Tongue (tissue), 3 donors: ENCODE measurements at places on chromosomes 5 and 9. TPM values are rescaled to one million over a fixed set of nuclear protein-coding genes. Genes with fewer than 3 reads are reported as not detected.

DNA sequence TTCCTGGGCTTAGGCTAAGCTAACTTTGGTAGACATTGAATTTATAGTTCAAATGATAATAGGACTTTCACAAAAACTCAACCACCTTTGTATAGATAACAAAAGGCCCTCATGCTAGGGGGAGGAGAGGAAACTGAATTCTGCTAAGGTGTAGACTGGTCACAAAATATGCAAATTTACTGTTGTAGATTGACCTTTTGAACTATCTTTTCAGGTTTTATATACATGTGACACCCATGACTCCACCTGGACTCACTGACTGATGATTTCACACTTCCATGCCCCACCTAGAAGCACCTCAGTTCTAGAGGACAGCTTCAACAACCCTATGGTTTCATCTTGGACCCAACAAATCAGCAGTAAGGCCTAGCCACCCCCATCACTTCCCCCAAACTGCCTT, 165.7 kb downstream of the CEMIP2 start:
- DNase-seq: no peak

- DNase-seq: no peak
Observed at GRCh38 chr9:89408628-89409101, 89.2 kb downstream of the SEMA4D start.

GRCh38 chr9:129037767-129038098, 1.3 kb downstream of the MIGA2 start:
- no peak for DNase-seq

Gene ENHO
- total RNA-seq: 4.4 TPM

Gene PARP8
- total RNA-seq: 14.8 TPM

Gene HMCN2
- 30.9 TPM for total RNA-seq

Gene CAMK2A
- total RNA-seq: 42.6 TPM
